ENCODE measurements at places on chromosomes 1 and 21.

GRCh38 chr1:15557594-15557993, 27.3 kb downstream of the AGMAT start:
- DNase-seq, result no peak

DNA sequence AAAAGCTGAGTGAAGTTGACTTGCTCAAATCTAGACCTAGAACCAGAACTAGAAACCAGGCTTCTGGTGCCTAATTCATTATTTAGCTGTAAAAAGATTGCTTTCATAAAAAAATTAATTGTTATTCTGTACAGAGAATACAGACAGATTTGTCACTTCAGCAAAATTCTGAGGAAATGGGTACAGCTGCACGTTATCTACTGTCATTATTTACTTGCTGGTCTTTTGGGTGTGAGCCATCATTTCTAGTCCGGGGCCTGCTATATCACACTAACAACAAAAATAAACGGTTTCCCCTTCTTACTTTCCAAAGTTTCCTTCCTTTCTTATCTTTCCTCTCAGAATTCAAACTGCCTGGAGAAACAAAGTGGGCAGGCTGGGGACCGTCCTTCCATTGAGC, 68.3 kb downstream of the PTGER3 start:
- DNase-seq, result no peak

GRCh38 chr1:93394514-93394913, 48.8 kb downstream of the DR1 start:
- no peak for DNase-seq

- peak; percentile 30 for DNase-seq
Measured at GRCh38 chr1:234725177-234726132, 115.5 kb upstream of the IRF2BP2 start.

DNA sequence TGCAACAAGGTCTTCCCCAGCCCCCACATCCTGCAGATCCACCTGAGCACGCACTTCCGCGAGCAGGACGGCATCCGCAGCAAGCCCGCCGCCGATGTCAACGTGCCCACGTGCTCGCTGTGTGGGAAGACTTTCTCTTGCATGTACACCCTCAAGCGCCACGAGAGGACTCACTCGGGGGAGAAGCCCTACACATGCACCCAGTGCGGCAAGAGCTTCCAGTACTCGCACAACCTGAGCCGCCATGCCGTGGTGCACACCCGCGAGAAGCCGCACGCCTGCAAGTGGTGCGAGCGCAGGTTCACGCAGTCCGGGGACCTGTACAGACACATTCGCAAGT, 3.8 kb downstream of the ZBTB18 start:
- no peak for DNase-seq
